ENCODE measurements at places on chromosomes 5 and 9.

DNA sequence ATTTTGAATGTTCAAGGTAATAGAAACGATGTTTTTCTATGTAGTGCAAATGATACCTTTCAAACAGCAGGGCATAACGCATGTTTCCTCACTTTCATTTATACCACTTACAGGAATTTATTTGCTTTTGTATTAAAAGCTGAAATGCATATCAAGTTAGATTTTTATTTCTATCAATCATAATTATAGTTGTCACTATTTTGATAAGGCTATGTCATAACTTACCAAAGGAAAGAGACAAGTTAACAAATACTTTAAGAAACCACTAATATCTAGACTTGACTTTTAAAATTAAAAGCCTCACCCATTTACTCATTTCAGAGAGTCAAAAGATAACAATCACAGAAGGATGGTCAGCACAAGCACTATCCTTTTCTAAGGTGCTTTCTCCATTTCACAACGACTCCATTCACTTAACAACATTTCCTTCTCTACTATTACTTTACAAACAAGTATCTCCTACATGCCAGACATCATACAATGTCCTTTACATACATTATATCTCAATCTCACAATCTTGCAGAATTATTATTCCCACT is 12.6 kb downstream of the ERP44 start:
- DNase-seq: no peak

- no peak for DNase-seq
Measured at GRCh38 chr5:148645527-148645926, 8.8 kb downstream of the HTR4 start.

DNA sequence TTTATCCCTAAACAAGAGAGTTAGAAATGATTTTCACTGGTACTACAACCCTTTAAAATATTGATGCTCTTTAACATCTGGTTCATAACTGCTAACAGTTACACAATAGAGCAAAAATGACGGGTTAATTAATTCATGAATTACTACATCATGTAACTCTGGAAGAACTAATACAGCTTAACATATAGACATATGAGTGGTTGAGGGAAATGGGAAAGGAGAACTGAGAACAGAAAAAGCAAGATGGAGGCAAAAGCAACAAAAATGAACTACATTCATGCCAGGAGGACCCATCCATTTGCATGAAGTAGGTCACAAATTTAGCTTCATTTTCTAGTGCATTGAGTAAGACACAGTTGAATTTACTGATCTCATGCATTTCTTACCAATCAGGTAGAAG is 61.8 kb downstream of the C9 start:
- no peak for DNase-seq

- DNase-seq: no peak
Measured at GRCh38 chr9:122244349-122244748, 15.6 kb upstream of the LHX6 start.

GRCh38 chr5:88388476-88389337 is 120.1 kb upstream of the TMEM161B start:
- no peak for DNase-seq

DNA sequence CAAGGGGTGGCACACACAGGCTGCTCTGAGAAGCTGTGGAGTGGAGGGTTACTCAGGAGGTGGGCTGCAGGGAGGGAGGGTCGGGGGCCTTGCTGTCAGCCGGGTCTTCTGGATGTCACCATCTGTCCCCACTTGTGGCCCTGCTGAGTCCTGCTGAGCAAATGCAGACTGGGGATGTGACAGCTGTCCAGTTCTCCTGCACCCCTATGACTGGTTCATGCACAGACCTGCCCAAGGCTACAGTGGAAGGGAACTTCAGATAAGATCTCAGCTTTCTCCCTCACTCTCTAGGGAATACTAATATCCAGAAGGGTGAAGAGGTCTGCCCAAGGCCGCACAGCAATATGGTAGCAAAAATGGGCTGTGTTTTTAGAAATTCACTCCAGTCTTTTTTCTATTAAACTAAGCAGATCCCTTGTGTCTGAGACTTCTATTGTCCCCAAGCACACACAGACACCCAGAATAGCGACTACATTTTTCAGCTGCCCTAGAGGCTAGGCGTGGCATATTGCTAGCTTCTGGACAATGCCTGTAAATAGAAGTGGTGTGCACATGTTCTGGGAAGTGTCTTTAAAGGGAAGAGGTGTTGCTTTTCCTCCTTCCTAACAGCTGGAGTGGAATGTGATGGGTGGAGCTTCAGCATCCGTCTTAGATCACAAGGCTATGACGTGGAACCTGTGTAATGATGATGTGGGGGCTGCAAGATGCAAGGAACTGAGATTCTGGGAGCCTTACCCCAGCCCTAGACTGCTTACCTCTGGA is 51.1 kb upstream of the TBC1D2 start:
- no peak for DNase-seq

GRCh38 chr5:16894236-16895057 is 41.6 kb downstream of the MYO10 start:
- DNase-seq: no peak

DNA sequence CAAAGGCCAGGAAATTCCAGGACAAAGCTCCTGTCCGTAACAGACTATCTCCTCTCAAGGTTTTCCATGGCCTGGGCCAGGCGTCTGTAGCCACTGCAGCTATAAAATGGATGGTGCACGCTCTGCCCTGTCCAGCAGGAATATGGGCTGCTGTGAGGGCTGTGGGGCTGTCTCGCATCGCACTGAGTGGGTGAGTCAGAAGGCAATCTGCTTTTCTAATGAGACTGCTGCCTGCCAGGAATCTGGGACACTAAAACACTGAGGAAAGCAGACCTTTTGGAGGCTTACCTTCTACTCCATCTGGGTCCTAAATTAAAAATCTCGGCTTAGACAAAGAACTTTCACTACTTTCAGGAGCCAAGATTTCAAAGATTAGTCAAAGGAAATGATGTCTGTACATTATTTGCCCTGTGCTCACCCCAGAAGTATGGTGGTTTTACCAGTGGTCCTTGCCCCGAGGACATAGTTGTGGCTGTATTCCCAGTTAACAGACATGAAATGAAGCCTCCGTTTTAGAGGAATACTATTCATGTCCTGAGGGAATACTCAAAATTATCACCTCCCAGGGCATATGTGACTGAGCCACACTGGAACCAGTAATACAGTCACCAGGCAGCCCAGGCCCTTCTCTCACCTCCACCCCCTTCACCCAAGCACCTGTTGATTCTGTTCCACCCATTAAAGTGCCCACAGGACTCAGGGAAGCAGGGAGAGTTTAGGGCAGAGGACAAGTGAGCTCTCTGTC is 56.4 kb downstream of the PFDN1 start:
- DNase-seq: no peak

GRCh38 chr9:135989722-135990467 is 28.7 kb upstream of the UBAC1 start:
- DNase-seq: no peak

GRCh38 chr5:22947921-22948320 is 94.8 kb upstream of the CDH12 start:
- DNase-seq: no peak

Data from Right ventricle myocardium inferior (tissue), 1 donor.